ENCODE measurements at places on chromosomes 11 and 22.

DNA sequence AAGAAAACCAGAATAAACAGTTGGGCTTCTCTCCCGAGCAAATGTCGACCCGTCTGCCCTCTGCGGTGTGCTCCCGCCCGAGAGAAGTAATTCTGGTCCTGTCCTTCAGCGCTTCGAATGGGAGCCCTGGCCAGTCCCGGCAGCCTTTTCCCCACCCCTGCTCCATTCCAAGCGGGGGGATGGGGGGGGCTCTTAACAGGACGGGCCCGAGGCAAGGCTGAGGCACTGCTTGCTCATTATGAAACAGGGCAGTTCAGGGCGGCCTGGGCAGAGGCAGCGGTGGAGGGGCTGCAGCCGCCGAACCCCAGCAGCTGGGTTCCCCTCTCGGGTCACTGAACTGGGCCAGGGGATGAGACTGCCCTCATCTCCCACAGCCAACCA, 9.1 kb downstream of the BACE1-AS start:
- no peak for DNase-seq

GRCh38 chr11:118002010-118002540, 15.9 kb downstream of the IL10RA start:
- peak; percentile 37 for DNase-seq

DNA sequence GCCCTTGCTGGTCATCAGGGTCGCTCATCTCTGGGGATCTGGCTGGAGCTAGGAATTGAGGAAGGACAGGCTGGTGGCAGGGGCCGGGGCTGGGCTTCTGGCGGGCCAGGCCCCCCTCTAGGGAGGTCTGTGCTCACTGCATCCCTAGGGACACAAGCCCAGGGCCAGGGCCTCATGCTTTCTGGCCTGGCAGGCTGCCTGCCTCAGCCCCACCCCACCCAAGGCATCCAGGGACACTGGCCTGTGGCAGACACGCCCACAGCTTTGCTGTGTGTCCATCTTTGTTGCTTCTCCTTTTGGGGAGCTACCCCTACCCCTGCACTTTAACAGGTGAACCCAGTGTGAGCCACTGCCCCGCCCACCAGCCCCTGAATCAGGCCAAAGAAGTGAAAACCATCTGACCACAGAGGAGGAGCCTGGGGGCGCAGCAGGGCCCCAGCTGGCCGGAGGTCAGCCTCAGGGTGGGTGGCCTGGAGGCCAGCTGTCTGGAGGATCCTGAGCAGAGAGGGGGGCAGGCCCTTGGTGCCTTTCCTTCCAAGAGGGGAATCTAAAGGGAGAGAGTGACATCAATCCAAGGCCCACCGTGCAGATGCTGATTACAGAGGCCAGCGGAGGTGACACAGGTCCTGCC, 26.8 kb upstream of the CELSR1 start:
- no peak for DNase-seq

DNA sequence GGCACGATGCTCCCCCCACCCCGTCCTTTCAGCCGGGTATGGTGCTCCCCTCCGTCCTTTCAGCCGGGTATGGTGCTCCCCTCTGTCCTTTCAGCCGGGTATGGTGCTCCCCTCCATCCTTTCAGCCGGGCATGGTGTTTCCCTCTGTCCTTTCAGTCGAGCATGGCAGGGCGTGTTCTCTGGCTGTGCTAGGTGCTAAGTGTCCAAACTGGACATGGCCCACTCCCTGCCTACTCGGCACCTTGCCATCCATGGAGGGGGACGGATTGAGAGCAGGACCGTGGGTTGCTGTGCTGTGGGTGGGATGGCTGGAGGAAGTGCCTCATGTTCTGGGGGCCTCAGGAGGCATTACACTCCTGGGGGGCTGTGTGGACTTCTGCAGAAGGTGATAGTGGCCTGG, 45.5 kb downstream of the MUC6 start:
- no peak for DNase-seq

- DNase-seq, result peak; percentile 45
Observed at GRCh38 chr11:64355078-64355940, 3.7 kb upstream of the RPS6KA4 start.

GRCh38 chr11:41400819-41401382, 58.6 kb downstream of the LRRC4C start:
- no peak for DNase-seq

GRCh38 chr11:88603091-88603867, 265.7 kb upstream of the CTSC start:
- no peak for DNase-seq

DNA sequence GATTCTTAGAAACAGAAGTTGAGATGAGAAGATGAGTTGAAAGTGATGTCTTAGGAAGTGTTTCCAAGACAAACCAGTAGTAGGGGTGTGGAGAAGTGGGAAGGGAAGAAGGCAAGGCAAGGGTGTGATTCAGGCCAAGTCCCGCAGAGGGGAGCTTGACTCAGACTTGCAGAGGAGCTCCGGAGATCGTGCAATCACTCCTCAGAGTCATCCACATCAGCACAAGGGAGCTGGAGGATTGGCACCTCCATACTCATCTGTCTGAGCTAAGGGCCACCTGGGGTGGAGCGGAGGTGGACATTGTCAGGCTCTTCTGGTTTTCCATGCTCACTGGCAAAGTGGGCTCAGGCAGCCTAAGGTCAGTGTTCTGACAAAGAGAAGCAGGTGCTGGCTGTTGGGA, 44.4 kb downstream of the CHRDL2 start:
- DNase-seq, result no peak

DNA sequence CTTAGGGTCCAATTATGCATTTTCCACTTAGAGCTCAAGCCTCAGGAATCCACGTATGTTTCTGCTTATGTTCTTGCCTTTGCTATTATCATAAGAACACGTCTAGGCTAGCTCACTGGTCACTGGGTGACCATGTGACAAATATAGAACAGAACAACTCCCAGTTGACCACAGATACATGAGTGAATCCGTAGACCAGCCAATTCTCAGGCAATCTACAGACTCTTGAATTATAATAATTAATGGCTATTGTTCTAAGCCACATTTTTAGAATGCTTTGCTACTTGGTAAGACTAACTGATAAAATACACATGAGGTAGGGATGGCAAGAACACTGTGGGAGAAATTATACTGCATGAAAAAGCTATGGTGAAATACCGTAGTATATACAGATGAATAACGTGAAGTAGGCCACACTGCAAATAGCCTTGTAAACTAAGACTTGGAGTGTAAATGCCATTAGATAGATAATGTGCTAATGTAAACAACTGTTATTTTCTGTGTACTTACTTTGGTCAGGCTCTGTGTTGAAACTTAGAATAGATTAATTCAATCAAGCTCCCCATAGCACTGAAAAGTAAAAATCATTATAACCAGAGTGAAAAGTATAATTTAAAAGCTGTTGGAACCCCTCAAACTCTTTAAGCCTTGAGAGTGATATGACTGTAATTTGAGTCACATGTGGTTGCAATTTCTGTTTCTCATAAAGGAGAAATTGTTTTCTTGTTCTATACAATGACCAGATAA, 366.2 kb upstream of the CCDC179 start:
- DNase-seq, result no peak

GRCh38 chr22:29480512-29481264, 670 bp downstream of the NEFH start:
- DNase-seq, result peak; percentile 5

DNA sequence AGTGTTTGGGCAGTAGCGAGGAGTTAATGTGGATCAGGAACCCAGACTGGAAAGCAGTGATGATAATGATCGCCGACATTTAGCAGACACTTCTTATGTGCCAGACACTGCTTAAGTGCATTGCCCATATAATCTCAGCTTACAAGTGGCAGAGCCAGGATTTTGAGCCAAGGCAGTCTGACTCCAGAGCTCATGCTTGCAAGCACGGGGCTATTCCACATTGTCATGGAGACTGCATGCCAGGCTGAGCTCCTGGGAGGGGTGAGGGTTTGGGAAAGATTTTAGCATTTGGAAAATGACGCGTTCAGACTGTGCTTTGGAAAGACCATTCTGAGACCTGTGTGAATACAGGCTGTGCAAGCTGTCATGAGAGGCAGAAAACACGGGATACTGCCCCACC, 302.7 kb downstream of the DDX10 start:
- DNase-seq, result no peak

DNA sequence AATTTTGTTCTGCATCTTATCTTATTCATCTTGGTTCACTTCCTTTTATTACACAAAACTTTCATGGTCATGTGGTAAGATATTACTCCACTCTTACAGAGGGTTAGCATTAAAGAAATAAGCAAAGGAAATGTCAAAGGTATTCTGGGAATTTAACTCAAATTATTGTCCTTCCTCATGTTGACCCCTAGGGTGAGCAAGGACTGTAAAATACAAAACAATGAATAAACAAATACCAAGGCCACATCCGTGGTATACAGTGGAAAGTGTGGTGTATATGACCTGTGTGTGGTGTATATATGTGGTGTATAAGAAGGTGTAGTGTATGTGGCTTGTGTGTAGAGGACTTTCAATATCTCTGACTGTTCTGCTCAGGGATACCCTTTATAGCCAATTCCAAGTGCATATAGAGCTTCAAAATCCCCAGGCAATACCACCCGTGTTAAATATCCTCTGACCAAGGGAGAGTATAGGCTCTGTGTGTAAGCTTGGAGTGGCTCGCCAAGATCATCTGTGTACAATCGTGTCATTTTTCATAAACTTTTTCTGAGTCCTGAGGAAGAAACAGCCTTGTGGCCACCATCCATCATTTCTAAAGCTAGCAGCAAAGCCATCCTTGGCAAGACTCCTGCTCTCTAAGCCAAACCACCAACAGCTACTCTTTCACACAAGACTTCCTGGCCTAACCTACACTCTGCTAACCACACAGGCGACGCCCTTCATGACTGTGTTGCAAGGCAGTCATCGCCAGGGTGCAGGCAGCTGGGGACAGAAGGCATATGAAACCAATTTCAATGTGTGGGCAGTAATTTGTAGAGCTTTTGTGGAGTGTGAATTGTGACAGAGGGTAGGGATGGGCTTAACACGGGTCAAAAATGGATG, 548.0 kb downstream of the ETS1 start:
- DNase-seq, result peak; percentile 82

DNA sequence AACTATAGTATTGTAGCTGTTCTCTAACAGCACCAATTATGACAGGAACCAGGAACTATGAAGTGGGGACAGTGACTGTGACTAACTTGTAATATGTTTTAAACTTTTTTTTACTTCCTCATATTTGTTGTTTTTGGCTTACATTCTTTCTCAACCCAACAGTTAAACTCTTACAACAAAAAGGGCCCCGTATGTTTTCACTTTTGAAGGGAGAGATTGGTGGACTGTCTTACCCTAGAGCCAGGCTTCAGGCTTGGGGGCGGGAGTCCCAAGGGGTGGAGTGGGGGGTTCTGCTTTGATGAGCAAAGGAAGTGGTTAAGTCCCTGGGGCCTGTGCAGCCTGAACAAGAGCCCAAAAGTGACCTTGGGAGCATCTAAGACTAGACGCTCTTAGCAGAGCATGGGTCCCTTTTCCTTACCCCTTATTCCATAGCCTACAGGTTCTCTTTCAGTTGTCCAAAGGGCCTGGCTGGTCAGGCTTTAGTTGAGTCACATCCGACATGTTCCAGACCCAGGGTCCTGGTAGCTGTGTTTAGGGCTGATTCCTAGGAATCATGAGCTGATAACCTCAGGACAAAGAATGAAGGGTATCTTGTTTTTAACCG, 38.8 kb downstream of the STIM1 start:
- no peak for DNase-seq

DNA sequence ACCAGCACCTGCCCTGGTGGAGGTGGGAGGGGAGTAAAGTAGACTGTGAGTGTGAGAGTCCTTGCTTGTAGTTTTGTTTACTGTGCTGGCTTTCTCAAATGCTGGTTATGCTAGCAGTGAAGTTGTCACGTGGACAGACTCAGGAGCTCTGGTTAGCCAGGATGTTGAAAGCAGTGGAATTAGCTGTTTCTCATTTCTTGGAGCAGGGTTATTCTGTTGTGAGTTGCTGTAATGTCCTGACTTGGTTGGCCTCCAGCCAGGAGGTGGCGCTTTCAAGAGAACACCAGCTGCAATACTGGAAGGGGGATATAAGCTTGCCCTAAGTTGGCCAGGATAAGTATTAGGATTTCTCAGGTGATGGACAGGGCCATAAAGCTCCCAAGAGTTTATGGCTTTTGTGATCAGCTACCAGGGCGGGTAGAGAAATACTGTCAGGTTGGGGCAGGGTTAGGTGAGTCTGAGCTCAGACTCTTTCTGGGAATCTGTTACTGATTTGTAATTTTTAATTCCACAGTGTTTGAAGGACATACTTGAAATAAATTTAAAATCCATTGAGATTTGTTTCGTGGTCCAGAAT, 13.7 kb downstream of the CYP2D6 start:
- DNase-seq, result no peak

GRCh38 chr11:59186130-59186594, 14.2 kb downstream of the DTX4 start:
- peak; percentile 40 for DNase-seq

- DNase-seq, result no peak
Observed at GRCh38 chr11:9787260-9787659, 123.4 kb downstream of the SWAP70 start.

- no peak for DNase-seq
Observed at GRCh38 chr11:1295591-1295990, 13.8 kb downstream of the TOLLIP start.

DNA sequence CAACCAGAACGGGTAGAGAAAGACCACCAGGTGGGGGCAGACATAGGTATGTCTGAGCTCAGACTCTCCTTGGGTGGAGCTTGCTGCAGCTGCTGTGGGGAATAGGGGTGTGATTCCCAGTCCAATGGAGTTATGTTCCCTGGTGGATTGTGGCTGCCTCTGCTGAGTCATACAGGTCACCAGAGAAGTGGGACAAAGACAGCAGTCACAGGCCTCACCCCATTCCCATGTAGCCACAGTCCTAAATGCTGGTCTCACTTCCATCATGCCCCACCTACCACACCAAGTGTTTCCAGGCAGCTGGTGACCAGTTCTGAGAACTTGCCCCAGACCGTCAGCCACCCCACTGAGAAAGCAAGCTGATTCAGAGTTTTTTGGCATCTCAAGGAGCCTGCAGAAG, 17.5 kb downstream of the OR52E5 start:
- DNase-seq, result no peak

DNA sequence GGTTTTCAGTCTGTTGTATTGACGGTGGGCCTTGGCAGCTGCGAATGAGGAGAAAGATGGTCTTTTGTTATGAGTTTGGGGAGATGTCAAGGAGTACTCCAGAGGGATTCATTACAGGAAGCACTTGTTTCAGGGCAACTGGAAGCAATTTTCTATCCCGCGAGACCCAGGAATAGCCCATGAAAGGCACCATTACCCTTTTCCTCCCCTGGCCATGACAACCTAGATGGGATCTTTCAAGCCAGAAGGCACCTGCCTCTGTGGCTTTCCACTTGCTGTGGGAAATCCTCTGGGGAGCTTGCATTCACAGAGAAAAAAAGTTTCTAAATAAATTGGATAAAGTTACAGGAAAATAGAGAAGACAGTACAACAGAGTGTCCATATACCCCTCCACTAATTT, 2.7 kb downstream of the ZNF215 start:
- no peak for DNase-seq

DNA sequence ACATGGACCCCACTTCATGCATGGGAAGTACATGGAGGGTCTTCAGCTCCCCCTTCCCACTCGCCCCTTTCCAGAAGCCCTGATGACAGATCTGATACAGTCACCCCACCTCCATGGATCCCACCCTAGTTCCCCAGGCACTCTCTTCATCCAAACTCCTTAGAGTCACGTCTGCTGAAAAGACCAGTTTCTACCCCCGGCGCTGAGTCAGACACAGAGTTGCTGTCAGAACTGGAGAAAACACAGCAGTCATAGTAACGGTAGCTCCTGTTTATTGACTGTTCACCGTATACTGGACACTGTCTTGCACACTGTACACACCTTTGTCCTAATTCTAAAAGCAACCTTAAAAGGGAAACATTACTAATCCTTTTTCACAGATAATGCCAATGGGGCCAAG, 29.1 kb downstream of the DRD2 start:
- DNase-seq, result no peak

- peak; percentile 69 for DNase-seq
Observed at GRCh38 chr11:8688414-8689362, 6.1 kb downstream of the RPL27A start.

Data from CD4-positive, alpha-beta T cell (primary cell).